ENCODE measurements at places on chromosomes 5 and 9.

- no peak for DNase-seq
These were observed 2.2 kb downstream of the RACK1 start for GRCh38 chr5:181241393-181241975.

- no peak for DNase-seq
These were observed 15.7 kb upstream of the TSSK1B start for GRCh38 chr5:113450462-113450861.

DNA sequence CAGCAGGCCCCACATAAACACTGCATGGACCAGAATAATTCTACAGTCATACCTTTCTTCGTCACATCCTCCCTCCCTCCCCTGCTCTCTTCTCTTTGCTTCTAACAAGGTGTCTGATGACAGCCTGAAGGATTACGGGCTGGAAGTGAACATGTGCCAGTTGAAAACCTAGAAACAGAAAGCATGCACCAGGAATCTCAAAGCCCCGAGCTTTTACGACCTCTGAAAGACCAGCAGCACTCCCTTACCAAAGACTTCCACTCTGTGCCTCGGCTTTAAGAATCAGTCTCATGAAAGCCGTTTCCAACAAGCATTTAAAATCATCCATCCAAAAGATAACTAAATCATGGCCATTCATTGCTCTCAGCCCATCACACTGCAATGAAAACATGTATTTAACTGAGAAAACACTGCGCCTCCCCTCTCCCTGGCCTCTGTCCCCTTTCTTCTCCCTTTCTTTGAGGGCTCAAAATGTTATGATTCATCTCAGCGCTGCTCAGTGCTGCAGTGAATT lies 21.3 kb downstream of the MSX2 start:
- no peak for DNase-seq

DNA sequence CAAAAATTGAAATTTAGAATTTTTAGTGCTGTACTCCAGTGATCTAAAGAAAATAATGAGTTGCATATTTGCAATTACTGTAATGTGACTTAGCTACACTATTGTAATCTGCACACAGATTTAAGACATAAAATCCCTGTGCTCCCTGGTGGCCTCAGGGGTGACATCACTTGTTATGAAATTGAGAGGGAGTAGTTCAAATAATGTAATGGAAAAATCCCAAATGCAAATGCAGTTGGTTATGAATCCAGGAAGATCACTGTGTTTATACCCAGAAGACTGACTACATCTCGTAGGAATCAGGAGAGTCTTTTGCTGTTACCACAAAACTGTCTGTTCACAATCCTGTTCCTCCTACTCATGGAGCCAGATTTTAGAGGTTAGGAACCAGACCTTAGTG lies 178.7 kb upstream of the FBXL17 start:
- no peak for DNase-seq

GRCh38 chr5:126542441-126542840 lies 52.6 kb downstream of the ALDH7A1 start:
- DNase-seq = no peak
